ENCODE measurements at places on chromosomes 12 and 14.
A peak's percentile ranks its signal among the peaks of the same experiment; 100 is the strongest.

DNA sequence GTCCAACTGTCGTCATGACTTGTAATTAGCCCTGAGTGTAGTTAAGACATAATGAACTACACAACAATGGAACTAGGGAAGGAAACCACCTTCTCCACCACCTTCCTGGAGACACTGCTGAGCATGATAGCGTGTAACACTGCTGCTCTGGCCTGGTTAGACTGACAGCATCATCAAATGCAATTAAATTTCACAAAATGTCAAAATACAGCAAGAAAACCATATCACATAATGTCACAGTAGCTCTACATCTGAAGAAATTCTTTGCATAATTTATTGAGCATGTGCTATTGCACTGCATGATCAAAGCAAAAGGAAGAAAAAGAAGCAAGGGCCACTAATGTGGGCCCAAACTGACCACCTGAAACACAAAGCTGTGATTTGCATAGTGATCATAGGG is 321.8 kb upstream of the TMTC1 start:
- DNase-seq = no peak

DNA sequence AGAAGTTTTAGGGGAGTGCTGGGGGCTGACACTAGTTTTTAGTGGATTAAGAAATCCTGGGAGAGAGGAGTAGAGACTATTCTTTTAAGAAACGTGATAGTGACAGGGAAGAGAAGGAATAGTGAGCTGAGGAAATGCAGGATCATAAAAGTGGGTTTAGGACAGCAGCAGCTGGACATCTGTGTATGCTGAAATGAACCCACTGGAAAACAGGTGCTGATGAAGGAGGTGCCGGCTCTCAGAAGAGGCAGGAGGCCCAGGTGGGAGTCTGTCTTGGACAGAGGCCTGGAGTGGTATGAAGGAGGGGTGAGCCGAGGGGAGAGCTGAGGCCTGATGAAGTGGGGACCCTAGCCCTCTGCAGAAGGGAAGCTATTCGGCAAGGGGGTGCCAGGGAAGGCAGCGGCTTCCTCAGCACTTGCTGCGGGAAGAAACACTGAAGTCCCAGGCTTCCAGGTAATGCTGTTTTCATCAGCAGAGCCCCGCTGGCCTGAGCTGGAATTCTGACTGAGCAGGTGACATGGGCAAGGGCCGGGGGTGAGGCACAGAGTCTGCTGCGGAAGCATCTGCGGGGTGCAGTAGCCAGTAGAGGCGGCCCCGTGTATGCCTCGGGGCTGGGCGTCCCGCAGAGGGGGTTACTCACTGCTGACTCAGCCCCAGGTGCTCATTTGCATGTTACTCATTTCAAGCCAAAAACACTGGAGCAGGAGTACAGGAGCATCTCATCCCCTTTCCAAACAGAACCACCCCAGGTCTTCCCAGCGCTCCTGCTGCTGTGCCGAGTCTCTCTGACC is 89.7 kb downstream of the TMCC3 start:
- no peak for DNase-seq

- DNase-seq = no peak
These were observed 30.7 kb upstream of the ESR2 start for GRCh38 chr14:64324895-64325294.

DNA sequence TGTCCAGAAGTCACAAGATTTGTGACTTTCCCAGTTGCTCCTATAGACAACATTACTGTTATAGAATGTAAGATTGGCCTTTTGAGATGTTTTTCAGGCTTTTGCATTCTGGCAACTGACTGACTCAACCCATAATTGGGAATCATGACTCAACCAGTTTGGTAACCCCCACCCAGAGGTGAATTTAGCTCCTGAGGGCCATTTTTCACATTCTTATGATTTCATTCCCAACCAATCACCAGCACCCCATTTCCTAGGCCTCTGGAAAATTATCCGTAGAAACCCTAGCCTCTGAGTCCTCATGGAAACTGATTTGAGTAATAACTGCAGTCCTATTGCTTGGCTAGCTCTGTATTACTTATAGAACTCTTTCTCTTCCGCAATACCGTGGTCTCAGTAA is 626.0 kb upstream of the SEL1L start:
- DNase-seq = no peak

- no peak for DNase-seq
These were observed 57.0 kb downstream of the OTOGL start for GRCh38 chr12:80156306-80156705.

DNA sequence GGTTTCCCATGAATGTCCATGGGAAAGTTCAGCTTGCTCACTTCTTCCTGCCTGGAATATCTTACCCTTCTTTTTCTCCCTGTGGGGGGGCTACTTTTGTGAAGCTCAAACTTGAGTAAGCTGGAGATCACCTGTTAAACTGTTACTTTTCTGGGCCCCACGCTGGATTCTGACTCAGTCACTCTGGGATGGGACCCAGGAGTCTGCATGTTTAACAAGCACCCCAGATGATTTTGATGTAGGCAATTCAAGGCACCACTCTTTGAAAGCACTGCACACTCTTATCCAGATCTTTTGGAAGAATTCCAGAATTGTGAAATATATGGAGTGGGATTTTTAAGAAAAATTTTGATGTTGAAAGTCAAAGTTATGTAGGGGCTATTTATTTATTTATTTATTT is 46.3 kb upstream of the IGF1 start:
- DNase-seq = no peak

DNA sequence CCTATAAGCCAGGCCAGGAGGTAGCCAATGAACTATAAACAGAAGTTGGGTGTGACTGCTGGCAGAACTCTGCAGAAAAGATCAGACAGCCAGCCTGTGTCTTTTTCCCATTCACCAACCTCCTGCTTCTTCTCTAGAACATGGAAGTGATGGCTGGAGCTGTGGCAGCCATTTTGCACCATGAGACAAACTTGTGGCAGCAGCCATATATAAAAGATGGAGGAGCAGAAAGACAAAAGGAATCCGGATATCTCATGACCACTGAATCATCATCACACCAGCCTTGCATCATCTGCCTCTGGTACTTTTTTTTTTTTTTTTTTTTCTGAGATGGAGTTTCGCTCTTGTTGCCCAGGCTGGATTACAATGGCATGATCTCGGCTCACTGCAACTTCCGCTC is 8.7 kb downstream of the BEGAIN start:
- DNase-seq = no peak

DNA sequence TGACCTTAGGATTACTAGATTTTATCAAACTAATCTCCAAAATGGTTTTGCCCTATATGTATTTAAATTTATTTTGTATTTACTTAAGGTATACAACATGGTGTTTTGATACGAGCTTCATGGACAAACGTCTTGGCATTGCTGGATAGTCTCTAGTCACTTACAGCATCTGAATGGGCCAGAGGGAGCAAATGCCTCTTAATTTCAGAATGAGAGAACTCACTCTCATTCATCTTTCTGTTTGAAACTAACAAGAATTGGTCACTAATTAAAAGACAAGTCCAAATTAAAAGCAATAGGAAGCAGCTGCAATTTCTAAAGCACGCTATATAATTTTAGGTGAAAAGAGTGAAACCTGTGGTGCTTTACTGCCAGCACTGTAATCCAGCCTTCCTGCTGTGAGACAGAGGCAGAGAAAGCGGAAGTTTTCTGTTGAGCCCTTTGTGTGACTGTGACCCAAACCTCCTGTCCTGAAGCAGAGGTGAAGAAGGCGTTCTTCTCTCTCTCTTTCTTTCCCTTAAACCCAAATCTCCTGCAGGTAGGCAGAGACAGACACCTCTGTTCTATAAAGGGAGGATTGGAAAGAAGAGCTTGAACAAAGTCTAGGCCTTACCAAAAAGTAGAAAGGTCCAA is 184.6 kb upstream of the NAV3 start:
- DNase-seq = peak; percentile 30

GRCh38 chr12:53483979-53484377 is 15.3 kb downstream of the MAP3K12 start:
- no peak for DNase-seq

GRCh38 chr14:75042035-75042434 is 9.2 kb downstream of the MLH3 start:
- DNase-seq = no peak

GRCh38 chr14:36857136-36857535 is 195.5 kb downstream of the PAX9 start:
- DNase-seq = peak; percentile 92

DNA sequence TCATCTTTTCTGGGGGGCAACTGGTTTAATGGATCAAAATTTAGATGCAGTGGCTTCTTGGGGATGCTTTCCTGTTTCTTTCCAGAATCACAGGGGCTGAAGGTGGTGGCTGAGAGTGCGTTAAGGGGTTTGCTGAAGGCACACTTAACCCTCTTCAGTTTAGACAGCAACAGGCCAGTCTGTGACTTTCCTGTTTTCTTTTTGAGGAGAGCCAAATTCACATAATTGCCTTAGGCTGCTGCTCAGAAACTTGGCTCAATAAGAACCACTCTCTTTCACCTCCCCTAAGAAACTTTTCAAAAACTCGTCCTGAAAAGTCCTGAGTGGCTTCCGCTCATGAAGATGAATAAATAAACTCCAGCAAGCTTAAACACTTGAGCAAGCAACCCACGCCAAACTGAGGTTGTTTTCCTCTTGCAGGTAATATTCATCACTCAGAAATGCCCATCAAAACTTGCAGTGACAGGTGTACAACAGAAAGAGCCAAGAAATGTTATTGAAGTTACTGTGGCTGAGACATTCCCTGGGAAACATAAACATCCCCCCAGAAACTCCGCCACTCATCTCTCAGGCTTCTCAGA is 510.4 kb downstream of the TMEM132D start:
- no peak for DNase-seq

DNA sequence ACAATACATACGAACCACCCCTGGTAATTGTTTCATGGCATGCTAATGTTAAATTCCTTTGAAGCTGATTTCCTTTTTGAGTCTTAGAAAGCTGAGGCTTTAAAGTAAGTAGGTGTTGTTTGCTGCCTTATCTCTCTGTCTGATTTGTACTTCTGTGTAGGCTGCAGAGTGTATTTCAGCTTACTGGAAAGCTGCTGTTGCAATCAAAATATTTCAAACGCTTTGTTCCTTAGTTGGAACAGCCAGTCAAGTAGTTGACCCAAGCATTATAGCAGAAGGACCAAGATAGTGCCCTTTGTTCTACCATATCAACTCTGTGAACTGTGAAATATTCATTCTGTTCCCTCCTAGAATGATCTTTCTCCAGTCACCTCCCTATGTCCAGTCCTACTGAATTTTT is 3.1 kb downstream of the PKP2 start:
- no peak for DNase-seq

GRCh38 chr12:113238309-113238708 is 17.0 kb downstream of the TPCN1 start:
- no peak for DNase-seq

DNA sequence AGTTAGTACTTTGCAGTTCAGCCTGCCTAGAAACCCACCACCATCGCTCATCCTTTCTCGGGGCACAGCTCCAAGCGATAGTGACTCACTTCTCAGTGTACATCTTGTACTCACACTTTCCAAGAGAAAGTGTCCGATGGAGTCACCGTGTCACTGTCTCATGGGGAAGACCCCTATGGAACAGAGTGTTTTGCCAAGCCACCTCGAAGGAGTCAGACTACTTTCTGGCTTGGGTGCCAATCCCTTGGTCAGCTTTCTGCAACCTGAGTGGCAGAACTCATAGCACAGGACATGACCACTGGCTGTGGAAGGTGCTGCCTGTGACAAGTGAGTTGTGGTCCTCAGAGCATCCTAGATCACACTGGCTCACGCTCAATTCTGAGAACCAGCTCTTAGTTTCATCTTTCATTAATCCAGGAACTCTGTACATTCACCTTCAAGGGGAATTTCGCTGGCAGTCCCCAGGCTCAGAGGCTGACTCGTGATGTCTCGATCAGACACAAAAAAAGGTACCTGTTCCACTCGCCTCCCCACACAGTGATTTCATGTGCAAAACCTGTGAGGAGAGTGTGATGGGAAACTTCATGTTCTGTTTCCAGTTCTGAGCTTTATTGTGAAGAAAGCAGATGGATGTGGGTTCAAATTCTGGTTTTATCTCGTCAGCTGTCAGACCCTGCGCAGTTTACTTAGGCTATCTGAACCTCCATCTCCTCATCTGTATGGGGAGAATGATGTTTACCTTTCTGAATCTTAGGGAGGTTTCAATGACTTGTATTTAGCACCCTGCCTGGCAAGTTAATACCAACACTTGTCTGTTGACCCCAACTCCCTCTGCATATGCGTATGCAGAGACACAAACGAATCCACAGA is 127.3 kb upstream of the CCND2 start:
- DNase-seq = no peak

GRCh38 chr12:125531574-125531973 is 466.3 kb downstream of the AACS start:
- no peak for DNase-seq

Measured in NCI-H2081 (cell line).